ENCODE measurements at places on chromosomes 7 and 10.

DNA sequence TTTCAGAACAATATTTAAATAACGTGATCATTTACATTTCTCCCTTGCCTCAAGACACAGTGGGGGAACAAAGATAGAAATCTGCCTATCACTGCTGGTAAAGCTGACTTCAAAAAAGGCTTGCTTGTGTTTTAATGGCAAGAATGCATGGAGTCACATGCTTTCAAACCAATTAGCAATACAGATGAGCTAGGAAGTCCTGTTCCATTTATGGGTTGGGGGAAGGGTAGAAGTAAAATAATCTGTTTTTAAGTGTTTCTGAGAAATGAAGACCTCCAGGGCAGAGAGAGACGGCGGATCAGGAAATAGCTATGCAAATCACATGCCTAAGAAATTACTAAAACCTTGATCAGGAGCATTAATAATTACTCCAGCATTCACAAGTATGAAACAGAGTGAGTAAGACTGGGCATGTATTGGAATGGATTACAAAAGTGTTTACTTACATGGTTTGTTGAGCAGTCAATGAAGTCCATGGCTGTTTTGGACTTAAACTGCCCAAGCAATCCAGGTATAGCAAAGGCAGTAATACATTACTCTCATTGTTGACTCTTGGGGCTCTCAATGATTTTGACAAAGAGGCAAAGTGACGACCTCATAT, 142.0 kb downstream of the ARID5B start:
- no peak for DNase-seq

- DNase-seq = no peak
Observed at GRCh38 chr10:29835055-29835454, 200.3 kb upstream of the SVIL start.

GRCh38 chr7:10855583-10855982, 118.1 kb upstream of the PHF14 start:
- DNase-seq = no peak

GRCh38 chr10:20975236-20975635, 78.1 kb upstream of the NEBL start:
- DNase-seq = no peak

Measured in GM19239 (cell line).